A549 (cell line): ENCODE measurements at places on chromosomes 3 and 15. TPM values are rescaled to one million over a fixed set of nuclear protein-coding genes. Genes with fewer than 3 reads are reported as not detected.

The KCNH8 gene
- not detected in 3 replicates for polyA plus RNA-seq

The ADAMTS9 gene
- 0.68 to 1.1 TPM (median 0.69 TPM) in 3 replicates for polyA plus RNA-seq

The LIPC gene
- polyA plus RNA-seq = 0.30 to 0.34 TPM (median 0.32 TPM) in 3 replicates

- peak; percentile 84 for DNase-seq
These were observed 193.6 kb downstream of the TP63 start for GRCh38 chr3:189824629-189825312.

The RTP1 gene
- polyA plus RNA-seq = not detected in 3 replicates

DNA sequence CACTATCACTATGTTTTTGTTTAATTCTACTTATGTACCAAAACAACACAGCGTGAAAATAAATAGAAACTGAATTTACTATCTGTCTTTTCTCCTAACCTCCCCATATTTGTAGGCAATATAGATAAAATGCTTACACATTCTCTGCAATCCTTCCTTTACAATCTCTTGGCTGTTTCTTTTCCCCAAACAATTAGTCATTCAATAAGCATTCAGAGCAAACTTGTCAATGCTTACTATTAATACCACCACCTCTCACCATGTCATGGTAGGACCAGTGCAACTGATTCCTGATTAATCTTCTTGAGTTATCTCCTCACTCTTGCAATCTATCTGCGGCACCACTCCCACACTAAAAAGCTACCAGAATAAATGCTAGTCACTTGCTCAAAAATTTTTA lies 74.0 kb upstream of the TTBK2 start:
- no peak for DNase-seq
